ENCODE measurements at places on chromosomes 6 and 20.
A peak's percentile ranks its signal among the peaks of the same experiment; 100 is the strongest.

DNA sequence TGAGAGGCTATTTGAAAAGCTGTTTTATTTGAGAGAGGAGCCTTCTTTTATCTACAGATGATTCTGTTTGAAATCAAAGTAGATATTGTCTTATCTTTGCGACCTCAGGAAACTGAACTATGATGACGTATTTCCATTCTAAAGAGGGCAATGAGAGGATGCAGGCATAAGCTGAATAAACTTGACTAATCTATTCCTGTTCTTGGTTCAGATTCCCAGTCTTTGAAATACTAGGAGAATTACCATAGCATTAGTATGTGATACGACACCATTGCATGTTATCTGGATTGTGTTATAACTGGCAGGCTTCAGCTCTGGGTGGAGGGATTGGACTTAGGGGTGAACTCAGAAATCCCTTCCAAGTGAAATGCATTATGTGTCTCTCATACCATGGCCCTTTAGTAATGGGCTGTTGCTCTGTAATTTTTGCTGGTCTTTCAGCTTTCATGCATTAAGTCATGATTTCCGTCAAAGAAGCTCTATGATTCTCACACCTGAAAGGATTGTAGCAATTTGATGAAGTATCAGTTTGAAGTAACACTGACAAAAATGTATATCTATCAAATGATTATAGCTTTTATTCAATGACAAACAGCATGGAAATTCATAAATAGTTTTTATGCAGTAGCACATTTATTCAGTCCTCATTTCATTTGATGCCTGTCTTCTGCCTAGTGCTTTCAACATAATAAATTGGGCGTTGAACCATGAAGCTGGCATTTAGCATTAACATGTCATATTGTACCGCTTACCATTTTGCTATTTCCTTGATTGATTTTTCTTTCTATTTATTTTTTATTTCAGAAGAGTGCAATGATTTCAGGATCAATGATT lies 138.4 kb upstream of the SPACA1 start:
- DNase-seq, result no peak

DNA sequence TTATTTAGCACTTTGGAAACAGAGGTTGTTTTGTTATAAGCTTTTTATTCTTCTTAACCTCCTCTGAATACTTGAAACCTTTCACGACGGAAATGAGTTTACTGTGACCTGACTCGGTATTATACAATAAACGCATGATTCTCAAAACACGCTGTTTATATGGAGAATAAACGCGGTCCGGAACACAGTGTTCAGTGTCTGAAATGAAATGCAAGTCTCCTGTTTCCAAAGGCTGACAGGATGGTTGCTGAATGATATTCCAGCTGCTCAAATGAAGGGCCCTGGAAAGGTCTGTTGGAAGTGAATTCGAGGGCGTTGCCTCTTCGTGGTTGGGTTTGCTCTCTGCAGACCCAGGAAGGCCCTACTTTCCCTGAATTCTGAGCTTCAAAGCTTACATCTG lies 83.4 kb downstream of the RSPH3 start:
- DNase-seq, result no peak

DNA sequence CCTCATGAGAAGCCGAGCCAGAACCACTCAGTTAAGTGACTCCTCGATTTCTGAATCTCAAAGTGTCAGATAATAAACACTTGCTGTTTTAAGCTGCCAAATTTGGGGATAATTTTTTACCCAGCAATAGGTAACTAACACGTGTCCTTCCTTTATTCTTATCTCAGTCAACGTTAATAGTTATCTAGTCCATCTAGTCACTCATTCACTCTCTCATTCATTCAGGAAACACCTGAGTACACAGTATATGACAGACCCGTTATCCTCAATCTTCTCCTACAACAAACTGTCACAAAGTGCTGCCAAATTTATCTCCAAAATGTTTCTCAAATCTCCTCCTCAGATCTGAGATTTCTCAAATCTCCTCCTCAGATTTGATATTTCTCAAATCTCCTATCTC lies 13.1 kb downstream of the FAM184A start:
- no peak for DNase-seq

- DNase-seq, result peak; percentile 50
Observed at GRCh38 chr6:30612213-30612612, 4.8 kb downstream of the PPP1R10 start.

- no peak for DNase-seq
Observed at GRCh38 chr20:63517376-63518309, 2.9 kb upstream of the PPDPF start.

DNA sequence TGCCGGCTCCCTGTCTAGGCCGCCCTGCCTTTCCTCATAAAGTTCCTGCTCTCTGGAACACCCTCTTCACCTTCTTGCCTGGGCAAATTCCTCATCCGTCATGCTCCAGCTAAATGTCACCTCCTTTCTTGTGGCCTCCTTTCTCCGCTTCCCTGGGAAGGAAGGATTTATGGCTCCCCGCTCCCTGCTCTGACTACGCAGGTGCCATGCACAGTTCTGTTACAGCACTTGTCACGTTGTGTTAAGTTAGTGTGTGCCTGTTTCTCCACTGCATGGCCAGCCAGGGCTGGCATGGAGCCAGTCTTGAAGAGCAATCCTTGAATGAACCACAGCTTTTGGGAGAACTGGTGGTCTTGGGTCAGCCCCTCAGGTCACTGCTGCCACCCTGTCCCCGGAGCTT lies 61.7 kb downstream of the CD40 start:
- DNase-seq, result no peak

GRCh38 chr6:144768551-144769075 lies 483.5 kb downstream of the UTRN start:
- DNase-seq, result no peak

GRCh38 chr6:25576919-25577318 lies 75.1 kb upstream of the SCGN start:
- DNase-seq, result peak; percentile 17

GRCh38 chr6:15854826-15855710 lies 192.2 kb upstream of the DTNBP1 start:
- no peak for DNase-seq

GRCh38 chr6:146961831-146962230 lies 242.4 kb upstream of the STXBP5 start:
- DNase-seq, result no peak

DNA sequence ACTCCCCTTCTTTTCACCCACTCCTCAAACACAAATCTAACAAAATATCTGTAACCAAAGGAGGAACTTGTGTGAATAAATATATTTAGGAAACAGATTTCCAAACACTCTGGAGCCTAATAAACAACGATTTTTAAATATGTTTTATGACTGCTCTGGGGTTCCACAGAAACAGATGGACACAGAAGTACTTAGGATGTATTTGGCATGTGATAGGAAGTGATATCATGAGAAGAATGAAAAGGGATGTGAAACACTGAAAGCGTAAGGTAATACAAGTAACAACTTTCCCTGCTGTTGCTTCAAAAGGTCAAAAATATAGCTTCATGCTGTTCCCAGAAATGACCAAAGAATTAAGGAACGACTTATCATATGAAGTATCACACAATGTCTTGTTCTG lies 26.1 kb upstream of the ENPP1 start:
- no peak for DNase-seq

GRCh38 chr6:22350109-22350508 lies 53.3 kb upstream of the PRL start:
- DNase-seq, result no peak

- DNase-seq, result no peak
Observed at GRCh38 chr6:54730767-54731630, 115.6 kb upstream of the FAM83B start.

DNA sequence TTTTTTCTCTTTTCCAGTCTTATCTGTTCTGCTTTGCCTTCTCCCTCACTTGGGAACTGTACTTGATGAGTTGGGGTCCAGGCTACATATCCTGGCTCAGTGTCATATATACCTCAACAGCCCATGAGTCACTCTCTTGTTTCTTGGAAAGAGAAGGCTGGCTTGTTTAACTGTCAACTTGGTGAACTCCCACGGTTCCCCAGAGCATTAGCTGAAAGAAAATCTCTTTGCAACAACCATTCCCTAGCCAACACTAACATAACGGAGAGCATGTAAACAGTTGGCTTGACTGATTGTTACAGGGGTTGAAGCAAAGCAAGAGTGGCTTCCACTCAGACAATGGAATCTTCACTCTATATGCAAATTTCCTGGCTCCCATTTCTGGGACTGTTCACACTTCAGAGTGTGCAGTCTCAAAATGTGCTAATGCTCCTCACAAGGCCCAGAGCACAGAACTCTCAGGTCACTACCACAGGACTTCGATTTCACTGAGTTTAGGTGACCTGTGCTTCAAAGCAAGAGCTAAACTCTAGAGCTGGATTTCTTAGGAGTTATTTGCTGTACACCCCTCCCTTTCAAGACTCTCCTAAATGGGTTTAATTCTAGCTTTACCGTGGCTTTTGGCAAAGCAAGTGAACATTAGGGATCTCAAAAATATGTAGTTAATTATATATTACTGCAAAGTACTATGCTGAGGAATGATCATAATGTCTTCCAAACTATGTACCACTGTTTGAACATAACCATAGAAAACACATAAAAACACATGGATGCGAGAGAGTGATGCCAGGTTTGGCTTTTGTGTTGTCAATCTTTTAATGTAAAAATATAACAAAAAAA lies 609.8 kb downstream of the RFPL4B start:
- DNase-seq, result peak; percentile 41

DNA sequence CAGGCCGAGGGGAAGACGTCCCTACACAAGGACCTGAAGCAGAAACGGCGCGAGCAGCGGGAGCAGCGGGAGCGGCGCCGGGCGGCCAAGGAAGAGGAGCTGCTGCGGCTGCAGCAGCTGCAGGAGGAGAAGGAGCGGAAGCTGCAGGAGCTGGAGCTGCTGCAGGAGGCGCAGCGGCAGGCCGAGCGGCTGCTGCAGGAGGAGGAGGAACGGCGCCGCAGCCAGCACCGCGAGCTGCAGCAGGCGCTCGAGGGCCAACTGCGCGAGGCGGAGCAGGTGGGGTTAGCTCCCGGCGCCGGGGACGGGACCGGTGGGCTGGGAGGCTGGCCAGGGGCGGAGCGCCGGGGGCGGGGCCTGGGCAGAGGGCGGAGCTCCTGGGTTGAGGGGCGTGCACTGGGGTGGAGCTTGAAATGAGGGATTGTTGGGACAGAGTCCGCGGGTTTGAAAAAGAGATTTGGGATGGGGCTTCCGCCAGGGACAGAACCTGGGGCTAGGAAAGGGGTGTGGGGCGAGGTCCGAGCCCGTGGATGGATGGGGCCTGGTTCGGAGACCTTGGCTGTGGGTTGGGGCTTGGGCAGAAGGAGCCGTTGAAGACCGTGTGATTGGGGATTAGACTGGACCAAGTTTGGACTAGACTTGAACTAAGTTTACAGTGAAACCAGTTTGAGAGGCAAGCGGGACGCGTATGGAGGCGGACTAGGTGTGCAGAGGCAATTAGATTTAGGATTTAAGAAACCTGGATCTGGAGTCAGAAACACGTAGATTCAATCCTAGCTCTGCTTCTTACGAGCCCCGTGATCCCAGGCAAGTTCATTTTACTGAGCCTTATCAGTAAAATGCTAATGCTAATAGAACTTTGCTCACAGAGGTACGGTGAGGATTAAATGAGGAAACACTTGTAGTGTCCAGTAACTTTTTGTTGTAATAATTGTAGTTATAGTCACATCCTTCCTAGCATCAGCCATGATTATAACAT lies 20.9 kb downstream of the DEF6 start:
- peak; percentile 97 for DNase-seq

- no peak for DNase-seq
Observed at GRCh38 chr6:119105282-119105681, 26.8 kb upstream of the FAM184A start.

DNA sequence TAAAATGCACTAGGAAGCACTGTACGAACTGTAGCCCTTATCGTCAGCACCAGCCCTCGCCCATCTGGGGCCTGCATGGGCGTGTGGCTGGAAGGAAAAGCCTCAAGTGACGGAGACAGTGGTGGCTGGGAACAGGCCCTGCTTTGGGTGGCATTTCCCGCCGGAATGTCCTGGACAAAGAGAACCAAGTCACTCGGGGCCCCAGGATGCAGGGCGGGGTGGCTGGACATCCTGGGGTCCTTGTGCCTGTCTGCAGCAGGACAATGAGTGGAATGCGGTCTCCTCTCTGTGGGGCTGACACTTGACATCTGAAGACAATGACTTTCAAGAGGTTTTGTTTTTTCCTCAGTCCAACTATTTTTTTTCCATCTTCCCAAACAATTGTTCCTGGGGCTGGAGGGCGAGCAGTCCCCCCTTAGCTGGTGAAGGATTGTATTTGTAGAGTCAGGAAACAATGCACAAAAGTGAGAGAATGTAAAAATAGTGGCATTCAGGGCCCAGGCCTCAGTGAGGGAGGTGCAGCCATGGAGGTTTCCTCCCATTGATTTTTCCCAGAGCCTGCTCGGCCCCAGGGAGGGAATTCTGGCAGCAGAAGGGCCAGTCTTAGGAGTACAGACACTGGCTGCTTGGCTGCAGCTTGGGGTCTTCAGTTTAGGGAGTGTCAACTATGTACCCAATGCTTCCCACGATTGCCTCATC lies 64.4 kb downstream of the PREX1 start:
- DNase-seq, result no peak

GRCh38 chr20:46894579-46894958 lies at the start of gene EYA2:
TSS of gene EYA2 (plus strand) at chr20:46894843. CDS start at chr20:46990011, 95,168 bp downstream.
- peak; percentile 62 for DNase-seq

DNA sequence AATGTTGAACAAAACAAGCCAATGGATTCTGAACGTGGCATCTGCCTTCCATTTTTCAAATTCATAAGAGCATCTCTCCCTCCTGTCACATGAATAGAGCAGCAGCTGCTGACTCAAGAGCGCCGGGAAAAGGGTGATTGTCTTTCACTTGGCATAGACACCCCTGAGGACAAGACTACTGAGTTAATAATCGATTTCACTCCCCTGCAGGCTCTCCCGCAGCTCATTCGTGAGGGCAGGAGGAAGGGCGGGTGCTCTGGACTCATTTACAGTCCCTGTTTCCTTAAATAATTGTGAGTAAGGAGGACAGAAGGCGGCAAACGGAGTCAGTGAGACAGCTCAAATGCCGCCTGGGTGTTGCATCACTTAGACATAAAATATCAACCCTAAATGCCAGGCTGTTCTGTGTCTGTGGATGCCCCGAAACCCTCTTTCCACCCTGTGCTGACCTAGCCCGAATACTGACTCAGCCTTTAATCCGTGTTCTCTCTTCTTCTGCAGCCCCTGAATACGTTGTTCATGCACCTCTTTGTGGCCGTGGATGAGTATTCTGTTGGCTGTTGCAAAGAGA lies 21.6 kb downstream of the CFAP61 start:
- DNase-seq, result no peak

DNA sequence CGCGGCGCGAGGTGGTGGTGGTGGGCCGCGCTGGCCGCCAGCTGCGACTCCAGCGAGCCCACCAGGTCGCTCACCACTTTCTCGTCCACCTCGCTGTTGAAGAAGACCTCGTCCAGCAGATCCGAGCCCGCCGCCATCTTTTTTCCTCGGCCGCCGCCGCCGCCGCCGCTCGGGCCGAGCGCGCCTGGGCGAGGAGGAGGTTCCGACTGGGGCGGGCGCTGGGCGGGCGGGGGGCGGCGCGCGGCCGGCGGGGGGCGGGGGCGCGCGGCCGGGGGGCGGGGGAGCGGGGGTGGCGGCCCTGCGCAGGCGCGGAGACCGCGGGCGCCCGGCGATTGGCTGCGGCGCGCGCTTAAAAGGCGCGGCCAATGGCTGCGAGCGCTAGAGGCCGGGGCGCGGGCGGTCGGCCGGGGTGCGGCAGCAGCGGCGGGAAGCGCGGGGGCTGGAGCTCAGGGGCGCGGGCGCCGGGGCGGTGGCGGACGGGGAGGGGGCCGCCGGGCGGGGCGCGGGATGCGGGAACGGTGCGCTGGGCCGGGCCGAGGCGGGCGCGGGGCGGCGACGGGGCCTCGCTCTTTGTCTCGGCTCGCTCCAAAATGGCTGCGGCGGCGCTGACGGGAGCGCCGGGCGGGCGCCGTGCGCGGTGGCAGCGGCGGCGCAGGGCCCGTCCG lies at the start of gene TAF4:
TSS of gene TAF4 (minus strand) at position 208 of the 665 bp plus-strand sequence. CDS start at position 137, 71 bp downstream.
- peak; percentile 100 for DNase-seq
